Right ventricle myocardium inferior (tissue), 1 donor: ENCODE measurements at places on chromosomes 4 and X. TPM values are rescaled to one million over a fixed set of nuclear protein-coding genes. Genes with fewer than 3 reads are reported as not detected.

DNA sequence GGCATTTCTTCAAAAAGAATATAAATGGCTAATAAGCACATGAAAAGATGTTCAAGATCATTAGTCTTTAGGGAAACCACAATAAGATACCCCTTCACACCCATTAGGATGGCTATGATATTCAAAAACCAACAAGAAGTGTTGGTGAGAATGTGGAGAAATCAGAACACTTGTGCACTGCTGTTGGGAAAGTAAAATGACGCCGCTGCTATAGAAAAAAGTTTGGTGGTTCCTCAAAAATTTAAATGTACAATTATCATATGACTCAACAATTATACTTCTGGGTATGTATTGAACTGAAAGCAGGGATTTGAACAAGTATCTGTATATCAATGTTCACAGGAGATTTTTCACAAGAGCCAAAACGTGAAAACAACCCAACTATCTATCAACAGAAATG is 29.4 kb upstream of the NEUROG2 start:
- no peak for DNase-seq

DNA sequence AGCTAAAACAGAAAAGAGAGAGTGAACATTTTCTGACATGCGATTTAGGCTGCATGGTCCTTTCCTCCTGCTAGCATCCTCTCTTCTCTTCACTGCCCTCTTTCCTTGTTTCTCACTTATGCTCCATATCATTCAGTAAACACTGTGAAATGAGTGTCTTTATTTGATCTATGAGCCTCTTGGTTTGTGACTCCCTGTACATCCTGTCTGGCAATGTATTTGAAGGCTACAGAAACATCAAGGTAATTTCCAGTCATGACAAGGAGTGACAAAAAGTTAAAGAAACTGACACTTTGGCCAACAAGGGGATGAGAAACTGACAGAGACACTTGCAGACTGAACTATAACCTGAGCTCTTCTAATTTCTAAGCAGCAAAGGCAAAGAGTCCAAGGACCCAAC is 8.7 kb downstream of the FTHL17 start:
- DNase-seq = no peak

The HTN1 gene
- total RNA-seq = not detected

GRCh38 chr4:69196209-69196965 is 18.2 kb downstream of the UGT2B11 start:
- DNase-seq = no peak

GRCh38 chr4:105715692-105716278 is 7.2 kb downstream of the GSTCD start:
- no peak for DNase-seq
